ENCODE measurements at places on chromosomes 1 and 21.

DNA sequence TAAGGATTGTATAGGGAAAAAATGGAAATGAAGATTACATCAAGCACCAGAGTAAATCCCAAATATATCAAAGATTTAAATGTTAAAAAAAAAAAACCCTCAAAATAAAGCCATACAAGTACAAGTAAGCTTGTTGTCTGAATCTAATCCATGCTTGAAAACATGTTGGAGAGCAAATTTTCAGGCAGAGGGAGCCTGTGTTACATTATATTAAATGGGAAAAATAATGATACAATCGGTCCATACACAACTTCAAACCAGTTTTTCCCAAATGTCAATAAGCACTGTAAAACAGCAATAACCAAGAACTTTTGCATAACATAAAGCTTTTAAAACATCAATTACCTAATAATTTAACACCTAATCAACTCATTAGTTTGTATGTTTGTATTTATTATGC lies 949.4 kb upstream of the ADGRL4 start:
- no peak for DNase-seq

GRCh38 chr21:25801217-25802014 lies 66.6 kb downstream of the GABPA start:
- peak; percentile 74 for DNase-seq

DNA sequence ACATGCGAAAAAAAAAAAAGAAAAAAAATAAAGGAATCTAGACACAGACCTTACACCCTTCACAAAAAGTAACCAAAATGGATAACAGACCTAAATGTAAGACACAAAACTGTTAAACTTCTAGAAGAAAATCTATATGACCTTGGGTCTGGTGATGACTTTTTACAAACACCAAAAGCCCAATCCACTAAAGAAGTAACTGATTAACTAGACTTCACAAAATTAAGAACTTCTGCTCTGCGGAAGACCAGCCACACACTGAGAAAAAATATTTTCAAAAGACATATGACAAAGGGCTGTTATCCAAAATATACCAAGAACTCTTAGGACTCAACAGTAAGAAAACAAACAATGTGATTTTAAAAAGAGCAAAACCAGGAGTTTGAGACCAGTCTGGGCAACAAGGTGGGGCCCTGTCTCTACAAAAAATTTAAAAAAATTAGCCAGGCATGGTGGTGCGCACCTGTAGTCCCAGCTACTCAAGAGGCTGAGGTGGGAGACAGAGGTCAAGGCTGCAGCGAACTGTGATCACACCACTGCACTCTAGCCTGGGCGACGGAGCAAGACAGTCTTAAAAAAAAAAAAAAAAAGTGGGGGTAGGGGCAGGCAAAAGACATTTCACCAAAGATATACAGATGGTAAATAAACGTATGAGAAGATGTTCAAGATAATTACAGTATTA lies 9.8 kb downstream of the PARP1 start:
- DNase-seq = no peak

GRCh38 chr1:172999349-172999748 lies 51.4 kb downstream of the TNFSF18 start:
- no peak for DNase-seq

DNA sequence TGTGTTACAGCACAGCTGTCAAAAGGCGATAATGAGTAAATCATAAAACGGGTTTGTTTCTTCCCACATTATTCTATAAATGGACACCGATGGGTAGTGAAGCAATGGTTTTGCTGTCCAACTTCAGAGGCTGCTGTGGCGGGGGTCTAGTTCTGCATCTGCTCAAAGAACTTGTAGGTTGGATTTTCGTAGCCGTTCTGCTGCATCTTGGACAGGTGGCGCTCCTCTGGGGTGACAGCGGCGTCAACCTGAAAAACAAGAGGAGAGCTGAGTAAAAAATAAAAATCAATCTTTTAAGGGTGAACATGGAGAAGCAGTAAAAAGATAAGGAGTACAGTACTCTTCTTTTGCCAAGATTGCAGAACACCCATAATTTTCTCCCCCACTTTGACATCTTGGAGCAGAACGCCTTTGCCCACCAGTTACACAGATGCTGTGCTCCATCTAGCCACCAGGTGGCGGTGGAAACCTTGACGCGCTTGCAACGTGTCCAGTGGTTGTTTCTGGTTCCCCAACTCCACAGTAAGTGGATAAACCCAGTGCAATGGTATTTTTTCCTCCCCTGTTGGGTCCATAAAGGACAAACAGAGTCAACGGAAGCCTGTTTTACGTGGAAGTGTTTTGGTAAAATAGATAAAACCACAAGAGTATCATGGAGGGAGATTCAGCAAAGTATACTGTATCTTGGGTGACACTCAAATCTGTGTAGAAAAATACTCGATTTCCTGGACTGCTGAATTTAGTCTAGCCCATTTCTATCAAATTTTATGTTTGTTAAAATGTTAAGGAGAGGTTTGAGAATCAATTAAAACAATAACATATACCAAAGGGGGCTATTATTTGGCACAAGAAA lies 147.0 kb downstream of the GABPA start:
- peak; percentile 66 for DNase-seq

DNA sequence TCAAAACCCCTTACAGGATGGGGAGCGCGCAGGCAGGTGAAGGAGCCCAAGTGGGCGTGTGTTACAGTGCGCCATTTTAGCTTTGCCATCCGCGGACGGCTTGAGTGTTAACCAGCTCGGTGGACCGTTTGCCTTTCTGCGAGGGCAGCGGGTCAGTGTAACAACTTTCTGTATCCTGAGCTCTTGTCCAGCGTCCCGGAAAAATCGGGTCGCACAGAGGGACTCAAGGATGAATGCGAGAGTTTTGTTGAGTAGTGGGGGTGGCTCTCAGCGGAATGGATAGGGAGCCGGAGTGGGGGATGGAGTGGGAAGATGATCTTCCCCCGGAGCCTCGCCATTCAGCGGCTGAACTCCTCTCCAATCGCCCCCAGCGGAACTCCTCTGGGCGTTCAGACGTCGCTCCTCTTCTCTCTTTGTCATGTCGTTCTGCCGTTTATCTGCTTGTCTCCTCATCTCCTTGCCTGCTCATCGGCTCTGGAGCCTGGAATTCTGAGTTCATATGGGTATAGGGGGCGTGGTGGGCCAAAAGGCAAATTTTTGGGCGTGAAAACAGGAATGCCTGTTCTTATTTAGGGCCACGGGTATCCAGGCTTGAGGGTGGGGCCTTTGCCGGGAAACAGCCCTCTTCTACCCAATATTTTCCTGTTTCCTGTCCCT lies 295.4 kb downstream of the CTH start:
- DNase-seq = no peak

DNA sequence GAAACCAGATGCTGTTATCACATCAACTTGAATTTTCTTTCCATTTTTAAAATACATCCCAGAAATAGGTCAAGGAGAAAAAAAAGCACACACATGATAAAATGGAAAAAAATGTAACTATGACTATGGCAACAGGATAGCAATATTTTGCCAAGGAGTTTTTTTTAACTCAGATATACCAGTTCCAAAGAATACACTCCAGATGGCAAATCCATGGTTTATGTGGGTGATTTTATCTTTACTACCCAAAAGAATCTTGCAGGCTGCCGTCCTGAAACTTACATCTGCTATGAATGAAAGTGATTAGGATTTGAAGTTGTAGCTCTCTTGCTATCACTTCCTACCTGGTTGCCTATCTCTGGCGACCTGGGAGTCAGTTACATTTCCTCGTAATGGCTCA lies 91.0 kb upstream of the PLPPR4 start:
- no peak for DNase-seq

Data from HTR-8/SVneo (cell line).